ENCODE measurements at places on chromosomes 13 and 19.

GRCh38 chr13:34290661-34291060, 472.7 kb downstream of the RFC3 start:
- DNase-seq, result no peak

DNA sequence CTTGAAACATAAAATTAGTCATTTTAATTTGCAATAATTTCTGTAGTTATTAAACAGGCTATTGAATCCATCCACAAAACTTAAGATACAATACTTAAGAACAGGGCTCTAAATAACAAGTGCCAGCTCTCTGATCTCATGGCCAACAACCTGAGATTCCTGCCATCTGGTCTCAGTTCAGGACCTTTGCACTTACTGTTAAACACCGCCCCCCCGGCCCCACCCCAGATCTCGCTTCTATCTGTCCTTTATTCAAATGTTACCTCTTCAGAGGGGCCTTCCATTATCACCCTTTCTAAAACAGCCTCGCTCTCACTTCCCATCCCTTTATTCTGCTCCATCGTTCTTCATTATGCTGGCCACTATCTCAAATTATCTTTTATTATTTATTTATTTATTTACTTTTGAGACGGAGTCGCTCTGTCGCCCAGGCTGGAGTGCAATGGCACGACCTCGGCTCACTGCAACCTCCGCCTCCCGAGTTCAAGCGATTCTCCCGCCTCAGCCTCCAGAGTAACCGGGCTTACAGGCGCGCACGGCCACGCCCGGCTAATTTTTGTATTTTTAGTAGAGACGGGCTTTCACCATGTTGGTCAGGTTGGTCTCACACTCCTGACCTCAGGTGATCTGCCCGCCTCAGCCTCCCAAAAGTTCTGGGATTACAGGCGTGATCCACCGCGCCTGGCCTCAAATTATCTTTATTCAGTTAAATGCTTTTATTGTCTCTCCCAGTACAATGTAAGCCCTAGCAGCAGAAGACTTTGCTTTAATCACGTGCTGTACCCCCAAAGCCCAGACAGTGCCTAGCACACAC, 838 bp upstream of the SNRNP70 start:
- no peak for DNase-seq

GRCh38 chr19:19656451-19657396, 6.8 kb downstream of the ATP13A1 start:
- no peak for DNase-seq

DNA sequence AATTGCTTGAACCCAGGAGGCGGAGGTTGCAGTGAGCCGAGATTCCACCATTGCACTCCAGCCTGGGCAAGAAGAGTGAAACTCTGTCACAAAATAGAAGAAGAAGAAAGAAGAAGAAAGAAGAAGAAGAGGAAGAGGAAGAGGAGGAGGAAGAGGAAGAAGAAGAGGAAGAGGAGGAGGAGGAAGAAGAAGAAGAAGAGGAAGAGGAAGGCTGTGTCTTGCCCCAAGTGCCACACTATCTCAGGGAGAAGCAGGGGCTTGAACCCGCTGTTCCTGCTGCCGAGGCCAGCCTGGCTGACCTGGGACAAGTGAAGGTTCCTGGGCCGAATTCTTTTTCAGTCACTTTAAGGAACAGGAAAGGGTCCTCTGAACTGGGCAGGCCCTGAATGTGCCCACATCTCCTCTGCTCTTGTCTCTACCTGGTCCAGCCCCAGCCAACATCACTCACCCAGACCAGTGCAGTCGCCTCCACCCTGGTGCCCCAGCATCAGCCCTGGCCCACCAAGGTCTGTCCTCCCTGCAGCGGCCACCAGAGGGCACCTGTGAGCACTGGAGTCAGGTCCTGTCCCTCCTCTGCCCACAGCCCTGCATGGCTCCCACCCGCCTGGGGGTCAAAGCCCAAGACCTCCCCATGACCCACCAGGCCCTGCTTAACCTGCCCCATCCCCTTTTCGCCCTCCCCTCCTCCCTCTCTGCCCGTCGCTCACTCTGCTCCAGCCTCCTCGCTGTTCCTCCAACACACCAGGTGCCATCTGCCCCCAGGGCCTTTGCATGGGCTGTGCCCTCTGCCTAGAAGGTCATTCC, 20.0 kb downstream of the TICAM1 start:
- no peak for DNase-seq

GRCh38 chr13:97512732-97513131, 78.8 kb downstream of the RAP2A start:
- no peak for DNase-seq

DNA sequence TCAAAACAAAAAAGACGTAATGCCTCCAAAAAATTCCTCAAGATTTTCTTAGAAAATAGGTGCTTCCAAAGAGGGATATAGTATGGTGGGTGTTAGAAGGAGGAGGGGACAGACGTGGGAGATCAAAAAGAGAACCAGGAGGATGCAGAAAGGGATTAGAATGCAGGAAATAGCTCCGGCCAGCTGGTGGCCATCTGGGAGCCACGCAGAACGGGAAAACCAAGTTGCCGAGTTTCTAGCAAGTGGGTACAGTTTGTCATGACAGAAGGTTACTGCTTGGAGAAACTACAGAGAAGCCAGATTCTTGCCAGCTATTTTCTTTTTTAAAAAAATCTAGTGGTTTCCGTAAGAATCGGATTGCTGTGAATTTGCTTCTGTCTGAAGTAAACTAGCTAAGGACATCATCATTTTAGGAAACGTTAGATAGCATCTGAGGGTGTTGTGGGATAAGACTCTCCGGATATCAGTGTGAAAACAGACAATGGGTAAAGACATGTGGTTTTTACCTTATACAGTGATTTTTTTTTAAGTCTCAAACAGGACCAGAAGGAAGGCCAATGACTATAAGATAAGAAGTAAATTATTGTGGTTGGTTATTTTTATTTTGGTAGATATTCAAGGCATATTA, 104.9 kb downstream of the HSPH1 start:
- DNase-seq, result no peak

- DNase-seq, result no peak
Observed at GRCh38 chr13:43203781-43204180, 180.4 kb downstream of the DNAJC15 start.

DNA sequence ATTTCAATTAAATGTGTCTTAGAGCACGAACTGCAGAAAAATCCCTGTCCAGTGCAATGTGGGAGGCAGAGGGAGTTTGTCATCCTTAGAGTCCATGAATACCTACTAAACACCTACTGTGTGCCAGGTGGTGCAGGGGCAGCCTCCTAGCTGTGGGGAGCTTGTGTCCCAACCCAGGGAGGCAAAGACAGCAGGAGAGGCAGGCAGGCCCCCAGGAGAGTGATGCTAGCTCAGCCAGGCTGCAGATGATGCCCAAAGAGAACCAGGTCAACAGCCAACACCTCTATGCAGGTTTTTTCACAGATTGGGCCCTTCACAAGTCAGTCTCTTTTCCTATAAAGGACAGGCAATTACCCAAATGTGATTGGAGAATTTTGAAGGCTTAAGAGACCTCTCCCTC, 108.2 kb upstream of the UQCRFS1 start:
- DNase-seq, result no peak

- DNase-seq, result no peak
Observed at GRCh38 chr19:41998246-41999020, 4.4 kb upstream of the ATP1A3 start.

- DNase-seq, result no peak
Observed at GRCh38 chr13:89072979-89073378, 1401.8 kb downstream of the SLITRK5 start.

GRCh38 chr13:37656247-37656940, 57.8 kb upstream of the POSTN start:
- DNase-seq, result no peak

GRCh38 chr13:73522937-73523336, 464.1 kb downstream of the KLF5 start:
- no peak for DNase-seq

DNA sequence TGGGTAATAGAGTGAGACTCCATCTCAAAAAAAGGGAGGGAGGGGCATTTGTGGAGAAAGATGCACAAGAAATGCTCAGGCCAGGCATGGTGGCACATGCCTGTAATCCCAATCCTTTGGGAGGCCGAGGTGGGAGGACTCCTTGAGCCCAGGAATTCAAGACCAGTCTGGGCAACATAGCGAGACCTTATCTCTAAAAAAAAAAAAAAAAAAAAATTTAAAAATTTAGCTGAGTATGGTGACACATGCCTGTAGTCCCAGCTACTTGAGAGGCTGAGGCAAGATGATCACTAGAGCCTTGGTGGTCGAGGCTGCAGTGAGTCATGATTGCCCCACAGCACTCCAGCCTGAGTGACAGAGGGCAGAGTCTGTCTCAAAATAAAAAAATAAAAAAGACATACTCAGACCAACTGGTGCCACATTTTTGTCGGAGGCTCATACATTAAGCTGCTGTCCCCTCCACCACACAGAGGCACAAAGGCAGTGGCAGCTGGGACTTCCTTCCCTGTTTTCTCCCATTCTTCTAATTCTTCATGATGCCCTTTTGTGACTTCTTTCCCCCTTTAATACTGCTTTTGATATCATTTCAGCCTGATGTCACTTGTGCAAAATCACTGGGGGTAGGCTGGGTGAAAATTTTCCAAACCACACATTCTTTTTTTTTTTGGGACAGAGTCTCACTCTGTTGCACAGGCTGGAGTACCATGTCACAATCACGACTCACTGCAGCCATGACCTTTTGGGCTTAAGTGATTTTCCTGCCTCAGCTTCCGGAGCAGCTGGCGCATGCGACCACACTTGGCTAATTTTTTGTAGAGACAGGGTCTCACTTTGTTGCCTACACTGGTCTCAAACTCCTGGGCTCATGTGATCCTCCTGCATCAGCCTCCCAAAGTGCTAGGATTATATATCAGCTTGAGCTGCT, 26.8 kb upstream of the CXCL17 start:
- DNase-seq, result no peak

GRCh38 chr13:105474983-105475610, 1060.4 kb downstream of the EFNB2 start:
- DNase-seq, result no peak

GRCh38 chr13:46753917-46754316, 43.0 kb downstream of the ESD start:
- DNase-seq, result no peak
